Activated CD4-positive, alpha-beta T cell treated with anti-CD3 and anti-CD28 coated beads, Interleukin-2, amount 50 U/mL, for 48 hours (primary cell): ENCODE measurements at places on chromosomes 13 and 19.

DNA sequence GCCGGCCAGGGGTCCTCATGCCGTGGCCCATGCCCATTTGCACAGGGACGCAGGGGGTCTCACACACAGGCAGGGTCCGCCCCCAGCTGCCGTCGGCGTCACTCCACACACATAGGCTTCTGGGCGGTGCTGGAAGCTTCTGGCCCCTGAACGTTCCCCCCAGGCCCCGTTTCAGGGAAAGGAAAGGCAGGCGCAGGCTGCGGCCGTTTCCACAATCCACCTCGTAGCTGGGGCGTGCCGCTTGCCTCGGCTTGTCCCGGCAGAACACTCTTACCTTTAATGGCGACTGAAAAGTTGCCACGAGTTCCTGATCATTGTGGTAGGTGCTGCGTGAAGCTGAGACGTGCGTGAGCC, 53.4 kb downstream of the MCF2L start:
- DNase-seq, result no peak

DNA sequence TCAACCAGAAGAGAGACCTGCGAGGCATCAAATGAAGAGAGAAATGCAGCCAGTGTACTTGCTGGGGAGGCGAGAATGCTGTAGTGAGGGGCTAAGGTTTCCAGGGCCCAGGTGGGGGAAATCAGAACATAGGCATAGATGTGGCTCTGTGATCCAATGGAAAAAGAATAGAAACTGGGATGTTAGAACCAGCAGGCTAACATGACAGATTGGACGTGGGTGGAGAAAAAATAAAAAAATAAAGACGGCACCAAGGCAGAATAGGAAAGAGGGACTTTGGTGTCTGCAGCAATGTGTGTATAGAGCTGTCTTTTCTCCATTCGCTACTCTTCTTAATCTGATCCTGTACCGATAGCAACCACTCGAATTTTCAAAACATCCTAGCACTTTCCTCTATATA, 381.0 kb upstream of the NBEA start:
- no peak for DNase-seq

GRCh38 chr13:114031631-114032030, 57.8 kb upstream of the C13orf46 start:
- no peak for DNase-seq

- DNase-seq, result no peak
Measured at GRCh38 chr13:26015271-26016125, 36.3 kb downstream of the SHISA2 start.

DNA sequence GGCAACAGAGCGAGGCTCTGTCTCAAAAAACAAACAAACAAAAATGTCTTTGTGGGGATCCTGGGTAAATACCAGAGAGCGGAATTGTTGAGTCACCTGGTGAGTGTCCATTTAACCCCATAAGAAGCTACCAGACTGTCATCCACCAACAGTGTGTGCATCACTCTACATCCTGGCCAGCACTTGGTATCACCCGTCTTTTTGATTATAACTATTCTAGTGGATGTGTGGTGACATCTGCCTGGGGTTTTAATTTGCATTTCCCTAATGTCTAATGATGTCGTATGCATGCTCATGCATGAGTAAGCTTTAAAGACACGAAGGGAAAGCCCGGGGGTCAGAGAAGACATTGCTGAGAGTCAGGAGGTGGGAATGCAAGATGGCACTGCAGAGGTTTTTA, 126.7 kb upstream of the MRI1 start:
- no peak for DNase-seq
